ENCODE measurements at places on chromosomes 1 and 21.

DNA sequence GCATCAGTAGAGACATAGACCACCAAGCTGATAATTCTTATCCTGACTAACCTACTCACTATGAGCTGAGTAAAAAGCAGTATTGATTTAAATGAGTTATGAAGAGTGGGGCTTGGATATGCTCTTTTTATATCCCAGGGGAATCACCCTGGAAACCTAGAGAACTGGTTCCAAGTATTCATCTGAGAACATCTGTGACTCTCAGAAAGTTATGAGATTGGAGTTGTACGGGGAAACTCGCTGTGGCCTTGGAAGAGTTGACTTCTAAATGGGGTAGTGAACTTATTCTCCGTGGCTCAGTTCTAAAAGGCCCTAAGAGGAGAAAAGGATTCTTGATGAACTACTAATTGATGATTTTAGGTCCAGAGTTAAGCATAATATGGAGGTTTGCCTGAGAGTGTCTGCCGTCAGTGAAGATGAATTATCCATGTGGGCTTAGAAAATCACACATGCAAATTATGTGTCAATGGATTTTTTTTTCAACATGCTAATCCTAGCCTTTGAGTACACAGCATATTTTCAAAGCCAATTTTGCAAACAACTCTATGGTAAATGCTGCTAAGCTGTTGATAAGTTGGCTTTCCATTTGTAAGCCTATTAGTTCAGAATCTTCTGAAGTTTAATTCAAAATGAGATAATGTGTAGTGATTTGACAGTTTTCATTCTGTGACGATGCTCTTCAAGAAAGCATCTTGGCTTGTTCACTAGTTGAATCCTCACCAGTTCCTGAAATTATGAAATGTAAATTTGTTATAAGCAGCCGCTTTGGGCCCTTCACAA, 122.7 kb downstream of the FGGY start:
- DNase-seq = no peak

GRCh38 chr1:107430540-107431228, 289.8 kb downstream of the NTNG1 start:
- no peak for DNase-seq

- no peak for DNase-seq
Measured at GRCh38 chr1:28122183-28122582, 33.8 kb upstream of the EYA3 start.

GRCh38 chr1:170660281-170660713, 3.6 kb upstream of the PRRX1 start:
- DNase-seq = no peak

- no peak for DNase-seq
Measured at GRCh38 chr1:24978383-24979032, 48.4 kb upstream of the RUNX3 start.

DNA sequence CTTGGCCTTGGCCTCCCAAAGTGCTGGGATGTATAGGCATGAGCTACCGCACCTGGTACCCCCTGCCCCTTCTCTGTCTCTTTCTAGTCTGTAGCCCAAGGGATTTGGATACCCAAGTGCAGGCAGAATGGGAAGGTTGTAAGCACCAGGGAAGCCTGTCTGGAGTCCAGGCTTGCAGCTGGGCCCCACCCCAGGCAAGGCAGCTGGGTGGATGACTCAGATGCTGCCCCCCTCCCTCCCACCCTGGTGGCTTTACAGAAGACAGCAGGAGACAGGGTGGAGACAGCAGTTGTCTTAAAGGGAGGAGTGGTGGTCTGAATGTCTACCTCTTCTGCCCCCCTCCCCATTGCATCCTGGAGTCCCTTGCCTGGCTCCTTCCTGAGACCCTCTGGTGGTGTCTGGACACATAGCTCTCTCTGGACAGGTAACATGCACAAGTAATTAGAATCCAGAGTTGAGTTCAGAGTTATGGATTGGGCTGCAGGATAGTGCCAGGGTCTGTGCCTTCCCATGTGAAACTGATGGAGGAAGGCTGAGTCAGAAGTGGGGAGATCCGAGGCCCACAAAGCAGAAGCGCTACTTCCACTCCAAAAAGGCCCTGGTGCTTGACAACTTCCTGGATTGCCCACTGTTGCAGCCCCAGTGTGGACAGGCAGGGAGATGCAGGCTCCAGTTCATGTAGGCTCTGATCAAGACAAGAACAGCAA, 5.1 kb downstream of the LMNA start:
- DNase-seq = no peak

- no peak for DNase-seq
Measured at GRCh38 chr1:77200806-77201205, 18.4 kb downstream of the PIGK start.

- DNase-seq = no peak
Measured at GRCh38 chr21:25970254-25970930, 200.2 kb downstream of the APP start.

GRCh38 chr21:41226853-41227252, 58.9 kb downstream of the BACE2 start:
- DNase-seq = no peak

DNA sequence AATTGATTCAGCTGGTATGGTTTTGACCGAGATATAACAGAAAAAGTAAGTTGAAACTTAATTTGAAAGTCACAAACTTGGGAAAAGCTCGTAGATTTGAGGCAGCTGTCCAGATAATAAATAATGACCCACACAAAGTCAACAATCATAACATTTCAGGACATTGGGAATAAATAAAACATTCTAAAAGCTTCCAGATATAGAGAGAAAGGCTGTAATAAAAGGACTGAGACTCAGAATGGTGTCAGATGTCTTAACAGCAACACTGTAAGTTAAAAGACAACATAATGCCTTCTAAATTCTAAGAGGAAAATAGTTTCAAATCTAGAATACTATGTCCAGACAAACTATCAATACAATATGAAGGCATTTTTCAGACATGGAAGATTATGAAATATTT, 163.3 kb downstream of the CDC42BPA start:
- no peak for DNase-seq

DNA sequence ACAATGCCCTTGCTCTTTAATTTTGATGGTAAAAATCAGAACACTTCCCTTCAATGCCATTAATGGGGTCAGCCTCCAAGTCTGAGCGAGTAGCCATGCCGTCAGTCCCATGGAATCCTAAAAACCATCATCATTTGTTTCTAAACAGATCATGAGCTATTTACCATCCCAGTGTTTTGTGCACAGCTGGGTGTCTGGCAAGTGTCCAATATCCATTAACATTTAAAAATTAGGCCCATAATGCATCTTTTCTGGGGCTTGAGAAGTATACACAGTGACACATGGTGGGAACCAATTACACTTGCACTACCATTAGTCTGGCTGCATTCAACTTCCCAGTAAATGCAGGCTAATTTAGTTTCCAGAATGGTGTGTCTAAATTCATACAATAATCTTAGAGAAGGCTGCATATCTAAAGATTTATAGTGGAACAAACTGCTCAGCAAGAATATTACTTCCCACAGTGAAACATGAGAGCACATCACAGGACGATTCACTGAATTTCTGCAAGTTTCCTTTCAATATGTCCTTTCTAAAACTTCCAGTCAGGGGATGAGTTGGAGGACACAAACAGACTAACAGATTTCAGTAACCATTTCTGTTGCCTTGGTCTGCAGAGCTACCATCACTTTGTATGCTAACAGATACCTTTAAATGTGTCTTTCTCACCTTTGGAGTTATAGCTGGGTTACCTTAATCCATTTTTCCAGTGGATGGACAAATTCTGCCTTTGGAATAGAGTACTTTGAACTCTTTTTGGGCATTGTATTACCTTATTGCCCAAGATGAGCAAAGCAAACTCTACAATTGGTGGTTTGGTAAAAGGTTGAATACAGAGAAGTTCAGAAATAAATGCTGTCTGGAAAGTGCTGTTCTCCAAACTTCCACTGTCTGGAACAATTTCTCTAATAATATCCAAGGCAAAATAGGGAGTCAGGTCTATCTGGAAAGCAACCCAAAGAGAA, 258.0 kb downstream of the PTBP2 start:
- no peak for DNase-seq

- no peak for DNase-seq
Measured at GRCh38 chr1:96425382-96426129, 296.0 kb upstream of the PTBP2 start.

DNA sequence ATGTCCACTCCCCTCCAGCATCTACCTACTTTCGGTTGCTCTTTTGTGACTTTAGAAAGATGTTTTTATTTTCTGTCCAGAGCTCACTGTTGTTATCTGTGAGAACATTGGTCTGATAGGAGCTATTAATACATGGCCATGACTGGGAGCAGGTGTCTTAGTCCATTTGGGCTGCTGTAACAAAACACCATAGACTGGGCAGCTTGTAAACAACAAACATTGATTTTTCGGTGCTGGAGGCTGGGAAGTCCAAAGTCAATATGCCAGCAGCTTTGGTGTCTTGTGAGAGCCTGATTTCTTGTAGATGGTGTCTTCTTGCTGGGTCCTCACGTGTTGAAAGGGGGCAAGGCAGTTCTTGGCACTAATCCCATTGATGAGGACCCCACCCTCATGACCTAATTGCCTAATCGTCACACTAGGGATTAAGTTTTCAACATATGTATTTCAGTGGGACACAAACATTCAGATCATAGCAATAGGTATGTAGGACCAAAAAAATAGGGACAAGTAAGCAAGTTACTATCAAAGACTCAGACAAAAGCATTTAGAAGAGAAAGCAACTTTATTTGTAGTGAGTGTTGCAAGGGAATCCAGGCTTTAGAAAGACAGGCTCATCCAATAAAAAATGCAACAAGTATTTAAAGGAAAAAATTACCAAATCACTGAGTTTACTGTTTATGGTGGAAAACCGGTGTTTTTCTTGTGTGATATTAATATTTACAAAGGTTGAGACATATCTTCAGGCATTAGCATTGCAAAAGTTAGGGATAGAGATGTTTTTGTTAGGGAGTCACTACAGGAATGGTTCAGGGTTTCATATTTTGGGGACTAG, 55.2 kb upstream of the WDR26 start:
- DNase-seq = no peak

DNA sequence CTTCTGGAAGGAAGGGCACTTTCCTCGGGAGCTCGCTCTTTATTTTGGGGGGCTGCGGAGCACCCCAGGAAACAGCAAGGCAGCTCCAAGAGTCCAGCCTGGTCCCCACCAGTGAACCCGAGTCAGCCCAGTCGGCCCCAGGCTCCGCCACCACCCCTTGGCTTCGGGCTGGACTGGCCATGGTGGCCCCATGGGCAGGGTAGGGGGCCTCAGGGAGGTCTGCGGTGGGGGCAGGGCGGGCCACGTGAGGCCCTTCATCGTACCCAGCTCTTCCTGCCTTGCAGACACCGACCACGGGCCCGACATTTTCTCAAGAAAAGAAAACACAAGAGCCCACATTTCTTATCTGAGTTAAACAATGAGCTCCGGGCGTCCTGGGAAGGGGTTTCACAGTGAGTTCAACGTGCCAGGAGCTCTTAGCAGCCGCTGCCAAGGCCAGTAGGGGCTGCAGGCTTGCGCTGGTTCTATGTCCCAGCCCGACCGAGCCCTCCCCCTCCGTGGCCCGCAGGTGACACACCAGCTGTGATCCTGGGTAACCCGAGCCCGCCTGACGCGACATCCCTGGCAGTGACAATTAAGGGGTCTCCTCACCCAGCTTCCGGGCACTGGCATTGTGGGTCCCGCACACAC, 66.2 kb downstream of the PRDM16 start:
- no peak for DNase-seq

DNA sequence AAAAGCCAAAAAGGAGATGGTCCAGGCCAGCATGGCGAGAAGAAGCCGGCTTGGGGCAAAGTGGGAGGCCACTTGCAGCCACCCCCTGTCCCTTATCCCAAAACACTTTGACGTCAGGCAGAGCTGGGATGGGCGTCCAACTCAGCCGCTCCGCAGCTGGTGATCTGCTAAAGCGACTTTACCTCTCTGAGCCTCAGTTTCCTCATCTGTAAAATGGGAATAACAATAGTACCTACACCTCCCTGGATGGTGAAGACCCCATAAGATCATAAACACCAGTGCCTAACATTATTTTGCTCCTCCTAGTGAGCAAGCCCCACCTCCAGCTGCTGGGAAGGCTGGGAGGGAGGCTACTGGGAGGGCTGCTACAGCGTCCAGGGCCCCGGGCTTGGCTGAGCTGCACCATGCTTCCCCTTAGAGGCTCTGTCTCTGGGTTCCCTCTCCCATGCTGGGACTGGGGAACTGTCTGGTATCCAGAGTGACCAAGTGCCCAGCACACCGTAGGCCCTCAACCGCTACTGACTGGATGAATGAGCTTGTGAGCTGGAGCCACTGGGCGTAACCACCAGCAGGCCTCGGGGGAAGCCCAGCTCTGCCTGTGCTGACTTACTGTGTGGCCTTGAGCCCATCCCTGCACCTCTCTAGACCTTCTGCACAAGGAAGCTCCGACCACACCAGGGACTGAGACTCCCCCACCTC, 18.3 kb downstream of the IFFO2 start:
- no peak for DNase-seq

DNA sequence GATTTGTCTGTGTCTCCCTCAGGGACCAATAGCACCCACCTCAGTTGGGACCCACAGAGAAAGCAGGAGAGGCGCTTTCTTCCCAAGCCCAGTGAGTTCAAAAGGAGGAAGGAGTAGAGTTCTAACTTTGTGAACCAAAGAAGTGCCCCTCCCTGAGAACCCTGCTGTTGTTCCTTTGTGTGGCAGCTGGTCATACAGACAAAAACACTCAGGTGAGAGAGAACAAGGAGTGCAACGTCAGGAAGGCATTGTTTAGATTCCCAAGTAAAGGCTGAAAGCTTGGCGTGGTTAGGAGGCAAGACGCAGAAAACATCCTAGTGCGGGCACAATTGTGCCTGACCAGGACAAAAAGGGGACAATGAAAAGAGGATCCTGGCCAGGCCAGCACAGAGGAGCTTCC, 654.6 kb downstream of the KIF26B start:
- no peak for DNase-seq

DNA sequence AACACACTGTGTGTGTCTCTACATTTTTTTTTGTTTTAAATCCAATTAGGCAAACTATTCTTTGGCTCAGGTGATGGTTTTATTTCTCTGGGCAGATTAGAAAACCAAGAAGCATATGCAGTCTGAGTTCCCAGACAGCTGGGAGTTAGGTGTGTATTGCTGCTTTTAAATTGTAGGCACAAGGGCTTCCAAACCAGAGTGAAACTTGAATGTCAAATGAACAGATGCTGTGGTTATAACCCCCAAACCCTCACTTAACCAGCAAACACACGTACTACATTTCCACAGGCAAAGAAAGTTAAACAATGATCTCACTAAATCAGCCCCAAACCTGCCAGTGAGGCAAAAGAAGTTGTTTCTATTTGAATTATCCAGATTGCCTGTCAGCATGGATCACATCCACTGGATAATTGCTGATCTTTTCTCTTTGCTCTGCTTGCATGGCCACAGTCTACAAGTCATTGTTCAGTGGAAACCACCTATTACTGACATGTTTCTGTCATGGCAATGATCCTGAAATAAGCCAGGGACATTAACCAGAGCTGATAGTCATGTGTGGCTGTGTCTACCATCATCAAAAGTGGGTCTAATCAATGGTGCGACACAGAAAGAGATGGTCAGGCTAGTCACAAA, 576.5 kb upstream of the PLXNA2 start:
- no peak for DNase-seq

GRCh38 chr1:117824616-117825015, 104.8 kb downstream of the GDAP2 start:
- DNase-seq = no peak

GRCh38 chr1:241579434-241579833, 47.3 kb downstream of the KMO start:
- no peak for DNase-seq

Data from activated CD4-positive, alpha-beta T cell treated with anti-CD3 and anti-CD28 coated beads for 24 hours (primary cell).